HEK293T (cell line): ENCODE measurements at places on chromosomes 5 and 9.

- no peak for DNase-seq
These were observed 198.8 kb downstream of the MAPKAP1 start for GRCh38 chr9:125508249-125508648.

DNA sequence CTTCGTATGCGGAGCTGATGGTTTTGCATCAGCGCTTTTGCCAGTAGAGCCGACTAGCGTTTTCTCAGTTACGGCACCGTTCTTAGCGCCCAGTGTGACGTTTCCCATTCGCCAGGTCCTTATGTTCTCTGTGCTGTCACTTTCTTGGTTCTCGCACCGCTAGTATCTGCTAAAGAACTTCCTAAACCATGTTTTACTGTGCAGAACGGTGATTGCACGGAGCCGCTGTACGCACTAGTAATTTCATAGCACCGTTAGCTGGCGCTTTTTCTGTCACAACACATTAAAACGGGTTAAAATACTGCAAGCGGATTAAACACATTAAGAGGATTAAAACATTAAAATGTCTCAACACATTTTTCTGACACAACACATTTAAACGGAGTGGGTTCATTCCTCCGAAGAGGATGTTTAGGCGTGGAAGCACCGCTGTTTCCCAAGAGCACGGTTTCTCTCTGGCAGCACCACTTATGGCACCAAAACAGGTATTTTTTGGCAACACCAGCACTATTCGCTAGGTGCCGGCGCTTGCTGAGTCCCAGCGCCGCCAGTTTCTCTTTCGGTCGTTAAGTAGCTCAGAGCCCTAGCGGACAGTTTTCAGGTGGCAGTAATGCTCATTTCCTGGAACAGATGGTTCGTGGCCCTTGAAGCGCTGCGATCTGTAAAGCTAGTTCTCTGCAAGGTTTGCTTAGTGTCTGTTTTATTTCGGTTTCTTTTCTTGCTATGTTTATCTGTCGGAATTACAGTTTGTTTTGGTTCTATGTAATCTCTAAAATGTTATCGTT lies 20.3 kb downstream of the ANXA2R start:
- DNase-seq = no peak

- DNase-seq = no peak
These were observed 34.6 kb downstream of the USP20 start for GRCh38 chr9:129869585-129870501.

DNA sequence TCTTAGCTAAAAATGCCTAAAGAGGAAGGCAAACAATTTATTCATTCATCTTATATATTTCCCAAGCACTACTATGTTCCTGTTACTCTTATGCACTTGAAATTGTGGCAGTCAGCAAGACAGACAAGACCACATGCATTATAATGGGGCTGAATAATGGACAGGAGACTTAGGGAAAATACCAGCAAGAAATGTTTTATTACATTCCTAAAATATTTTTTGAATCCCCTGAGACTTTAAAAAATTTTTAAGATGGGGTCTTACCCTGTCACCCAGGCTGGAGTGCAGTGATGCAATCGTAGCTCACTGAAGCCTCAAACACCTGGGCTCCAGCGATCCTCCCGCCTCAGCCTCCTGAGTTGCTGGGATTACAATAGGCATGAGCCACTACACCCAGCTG lies 13.2 kb downstream of the ZCCHC9 start:
- DNase-seq = no peak

GRCh38 chr9:98333703-98334582 lies 78.5 kb upstream of the TBC1D2 start:
- DNase-seq = no peak

DNA sequence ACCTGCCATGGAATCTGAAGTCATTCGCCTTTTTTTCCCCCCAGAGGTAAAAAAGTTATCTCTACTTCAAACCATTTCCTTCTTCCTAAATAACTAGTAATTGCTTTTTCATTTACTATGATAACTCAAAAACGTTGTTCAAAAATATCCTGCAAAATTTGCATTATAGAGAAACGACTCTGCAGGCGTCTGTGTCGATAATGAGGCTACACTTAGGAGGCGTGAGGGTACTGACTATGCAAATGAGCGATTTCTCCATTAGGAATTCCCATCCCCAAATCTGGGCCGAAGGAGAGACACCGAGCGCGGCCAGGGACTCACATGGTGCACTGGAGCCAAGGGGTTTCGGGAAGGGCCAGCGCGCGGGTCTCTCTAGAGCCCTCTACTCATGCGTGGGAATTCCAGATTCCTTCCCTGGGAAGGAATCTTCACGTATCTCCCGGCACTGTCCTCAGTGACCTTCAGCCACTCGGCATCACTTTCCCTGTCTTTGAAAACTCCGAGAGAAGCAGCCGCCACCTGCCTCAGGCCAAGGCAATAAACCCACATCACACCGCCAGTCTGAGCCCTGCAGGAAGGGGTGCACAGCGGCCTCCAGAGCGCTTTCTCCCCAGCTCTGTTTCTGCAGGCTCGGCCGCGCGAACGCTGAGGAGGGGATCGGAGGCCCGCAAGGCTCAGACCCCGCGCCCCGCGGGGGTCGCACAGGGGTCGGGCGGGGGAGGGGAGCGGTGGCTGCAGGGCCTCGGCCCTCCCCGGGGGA lies 718 bp upstream of the DENND4C start:
- DNase-seq = peak; percentile 61

GRCh38 chr9:70954126-70954525 lies 167.3 kb downstream of the TRPM3 start:
- no peak for DNase-seq

DNA sequence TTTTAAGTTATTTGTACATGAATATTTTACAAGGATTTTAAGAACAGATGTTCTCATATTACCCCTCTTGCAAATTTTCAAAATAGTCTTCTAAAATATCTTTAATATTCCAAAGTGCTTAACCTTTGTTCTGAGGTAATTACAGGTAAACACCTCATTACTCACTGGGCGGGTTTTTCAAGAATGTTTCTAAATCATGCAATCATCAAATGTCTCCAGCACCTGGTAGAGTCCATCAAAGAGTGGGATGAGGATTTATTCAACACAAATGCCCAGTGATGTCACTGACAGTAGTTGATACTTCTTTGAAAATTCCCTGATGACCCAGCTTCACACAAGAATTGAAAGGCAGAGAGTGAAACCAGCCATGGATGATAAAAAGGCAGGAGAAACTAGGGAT lies 114.4 kb downstream of the SEC61B start:
- no peak for DNase-seq

DNA sequence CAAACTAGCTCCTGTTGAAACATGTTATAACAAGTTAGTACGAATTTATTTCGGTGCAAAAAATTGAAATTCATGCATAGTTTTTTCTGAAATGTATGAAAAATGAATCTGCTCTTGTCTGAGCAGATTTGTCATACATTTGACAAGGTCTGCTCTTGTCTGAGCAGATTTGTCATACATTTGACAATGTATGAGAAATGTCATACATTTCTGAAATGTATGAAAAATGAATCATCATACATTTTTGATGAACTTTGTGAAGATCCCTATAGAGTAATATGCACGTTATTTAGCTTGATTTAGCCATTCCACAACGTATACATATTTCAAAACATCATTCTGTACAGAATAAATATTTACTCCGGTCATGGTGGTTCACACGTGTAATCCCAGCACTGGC lies 85.9 kb upstream of the PARP8 start:
- DNase-seq = no peak

- no peak for DNase-seq
These were observed 307.9 kb downstream of the KCTD16 start for GRCh38 chr5:144478565-144478964.

- no peak for DNase-seq
These were observed 490.5 kb upstream of the ZNF608 start for GRCh38 chr5:125236981-125237380.

GRCh38 chr5:158484150-158484549 lies 615.6 kb downstream of the EBF1 start:
- no peak for DNase-seq

GRCh38 chr9:98750364-98751060 lies 41.8 kb upstream of the GABBR2 start:
- DNase-seq = no peak

- DNase-seq = no peak
These were observed 1053.5 kb downstream of the NR2F1-AS1 start for GRCh38 chr5:92527311-92528078.

- no peak for DNase-seq
These were observed 57.8 kb downstream of the PARP8 start for GRCh38 chr5:50724262-50724661.

GRCh38 chr5:124289641-124290311 lies 456.7 kb downstream of the ZNF608 start:
- peak; percentile 16 for DNase-seq

- DNase-seq = no peak
These were observed 67.1 kb downstream of the ADAMTS2 start for GRCh38 chr5:179278119-179278518.

GRCh38 chr5:72691751-72692150 lies 124.7 kb upstream of the TNPO1 start:
- DNase-seq = no peak

DNA sequence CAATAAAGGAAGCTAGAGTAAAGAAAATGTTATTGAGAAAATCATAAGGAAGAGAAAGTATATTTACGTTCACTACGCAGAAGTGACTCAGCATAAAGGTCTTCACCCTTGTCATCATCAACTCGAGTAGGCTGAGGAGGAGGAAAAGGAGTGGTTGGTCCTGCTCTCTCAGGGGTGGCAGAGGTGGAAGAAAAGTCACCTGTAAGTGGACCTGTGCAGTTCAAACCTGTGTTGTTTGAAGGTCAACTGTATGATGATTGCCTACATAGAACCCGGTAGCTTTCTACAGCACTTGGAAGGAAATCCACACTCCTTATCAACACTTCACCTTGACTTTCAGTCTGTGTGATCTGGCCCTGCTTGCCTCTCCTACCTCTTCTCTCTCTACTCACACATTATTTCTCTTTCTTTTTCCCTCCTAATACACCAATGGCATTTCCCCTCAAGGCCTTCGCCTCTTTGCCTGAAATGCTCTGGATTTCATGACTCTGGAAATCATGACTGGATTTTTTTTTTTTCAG lies 109.3 kb upstream of the CPEB4 start:
- no peak for DNase-seq

DNA sequence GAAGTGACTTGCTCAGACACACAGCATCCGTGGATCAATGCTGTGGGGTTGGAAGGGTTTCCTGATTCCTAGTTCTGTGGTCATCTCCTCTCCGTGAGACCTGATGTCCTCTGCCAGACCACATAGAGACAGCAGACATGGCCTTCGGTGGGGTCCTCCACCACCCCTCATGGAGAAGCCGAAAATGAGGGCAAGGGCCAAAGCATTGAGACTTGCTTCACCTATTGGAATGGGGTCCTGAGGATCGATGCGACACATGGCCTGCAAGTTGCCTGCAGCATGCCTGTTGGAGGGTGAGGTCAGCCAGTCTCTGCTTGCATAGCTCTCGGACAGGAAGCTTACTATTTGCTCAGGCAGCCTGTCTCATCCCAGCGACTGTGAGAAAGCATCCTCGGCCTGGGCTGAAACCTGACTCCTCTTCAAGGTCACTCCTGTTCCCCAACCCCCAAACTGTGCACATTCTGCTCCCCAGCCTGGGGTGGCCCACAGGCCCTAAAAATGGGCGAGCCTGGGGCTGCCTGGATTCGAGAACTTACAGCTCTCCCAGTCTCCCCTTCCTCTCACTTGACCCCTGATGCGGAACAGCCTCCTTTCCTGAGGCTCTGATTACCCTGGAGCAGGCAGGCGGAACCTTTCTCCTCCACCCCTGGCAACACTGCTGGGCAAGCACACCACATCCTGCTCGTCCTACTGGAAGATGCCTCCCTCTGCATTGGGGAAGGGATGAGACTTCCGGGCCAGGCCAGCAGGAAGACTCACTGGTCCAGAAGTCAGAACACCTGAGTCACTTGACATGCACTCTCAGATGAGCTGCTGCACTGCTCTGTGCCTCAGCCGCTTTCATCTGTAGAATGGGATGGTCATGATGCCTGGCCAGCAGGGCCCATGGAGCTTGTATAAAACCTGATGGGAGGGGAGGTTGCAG lies 186.9 kb downstream of the RGS3 start:
- no peak for DNase-seq

GRCh38 chr9:3043369-3043768 lies 199.5 kb upstream of the PUM3 start:
- DNase-seq = no peak

DNA sequence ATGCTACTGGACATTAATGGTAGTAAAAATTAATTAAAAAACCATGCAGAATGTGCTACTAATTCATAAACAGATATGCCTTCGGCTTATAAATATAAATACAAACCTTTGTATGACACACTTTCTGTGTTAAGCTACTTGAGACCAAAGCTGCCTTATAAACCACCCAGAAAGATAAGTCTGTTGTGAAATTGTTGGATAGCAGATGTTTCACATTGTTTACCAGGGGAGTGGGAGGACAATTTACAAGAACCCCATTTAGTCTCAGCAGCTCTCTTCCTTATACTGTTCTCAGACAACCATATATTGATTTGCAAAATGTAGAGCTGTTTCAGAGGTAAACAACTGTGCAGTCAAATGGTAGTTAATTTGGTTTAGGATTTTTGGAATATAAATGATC lies 524.4 kb downstream of the PRR16 start:
- no peak for DNase-seq

DNA sequence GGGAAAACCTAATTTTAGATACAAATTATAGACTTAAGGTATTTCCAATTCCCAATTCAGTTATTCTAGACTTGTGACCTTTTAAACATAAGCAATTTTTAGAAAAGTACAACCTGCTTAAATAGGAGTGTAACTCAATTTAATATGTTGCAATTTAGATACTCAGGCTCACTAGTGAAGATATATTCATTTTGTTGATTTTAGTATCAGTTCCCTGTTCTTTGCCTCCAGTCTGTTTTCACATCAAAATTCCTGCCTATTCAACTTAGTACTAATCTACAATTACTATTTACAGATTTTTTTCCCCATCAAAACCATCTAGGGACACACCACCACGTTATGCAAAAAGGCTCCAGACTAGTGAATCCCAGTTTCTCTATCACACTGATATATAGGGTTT lies 30.4 kb downstream of the PWWP2A start:
- no peak for DNase-seq

DNA sequence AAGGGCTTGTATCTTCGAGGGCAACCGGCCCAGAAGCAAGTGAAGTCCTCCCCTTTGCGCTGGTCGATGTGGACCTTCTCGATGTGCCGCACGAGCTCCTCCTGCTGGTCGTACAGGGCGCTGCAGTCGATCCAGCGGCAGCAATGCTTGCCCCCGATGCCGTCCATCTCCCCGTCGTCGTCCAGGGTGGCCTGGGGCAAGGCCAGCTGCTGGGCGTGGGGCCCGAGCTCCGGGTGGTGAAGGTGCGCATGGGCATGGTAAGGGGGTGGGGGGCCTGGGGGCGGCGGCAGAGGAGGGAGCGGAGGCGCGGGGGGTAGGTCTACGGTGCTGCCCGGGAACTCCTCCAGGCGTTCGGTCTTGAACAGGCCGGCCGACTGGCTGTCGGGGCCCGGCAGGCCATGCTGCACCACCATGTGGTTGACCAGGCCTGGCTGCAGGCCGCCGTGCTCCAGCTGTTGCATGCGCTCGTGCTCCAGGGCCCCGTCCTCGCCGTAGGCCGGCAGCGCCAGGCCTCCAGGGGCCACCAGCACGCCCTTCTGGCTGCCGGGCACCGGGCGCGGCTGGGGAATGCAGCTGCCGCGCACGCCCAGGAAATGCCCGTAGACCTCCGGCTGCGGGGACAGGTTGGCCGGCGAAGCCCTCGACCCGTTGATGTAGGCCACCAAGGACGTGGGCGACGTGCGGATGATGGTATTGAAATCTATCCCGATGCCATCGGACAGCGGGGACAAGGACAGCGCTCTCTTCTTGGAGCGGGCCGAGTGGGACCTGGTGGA lies 181.8 kb downstream of the GLIS3 start:
- no peak for DNase-seq
